HFFc6 (cell line): ENCODE measurements at places on chromosomes 7 and 10. TPM values are rescaled to one million over a fixed set of nuclear protein-coding genes. Genes with fewer than 3 reads are reported as not detected.

DNA sequence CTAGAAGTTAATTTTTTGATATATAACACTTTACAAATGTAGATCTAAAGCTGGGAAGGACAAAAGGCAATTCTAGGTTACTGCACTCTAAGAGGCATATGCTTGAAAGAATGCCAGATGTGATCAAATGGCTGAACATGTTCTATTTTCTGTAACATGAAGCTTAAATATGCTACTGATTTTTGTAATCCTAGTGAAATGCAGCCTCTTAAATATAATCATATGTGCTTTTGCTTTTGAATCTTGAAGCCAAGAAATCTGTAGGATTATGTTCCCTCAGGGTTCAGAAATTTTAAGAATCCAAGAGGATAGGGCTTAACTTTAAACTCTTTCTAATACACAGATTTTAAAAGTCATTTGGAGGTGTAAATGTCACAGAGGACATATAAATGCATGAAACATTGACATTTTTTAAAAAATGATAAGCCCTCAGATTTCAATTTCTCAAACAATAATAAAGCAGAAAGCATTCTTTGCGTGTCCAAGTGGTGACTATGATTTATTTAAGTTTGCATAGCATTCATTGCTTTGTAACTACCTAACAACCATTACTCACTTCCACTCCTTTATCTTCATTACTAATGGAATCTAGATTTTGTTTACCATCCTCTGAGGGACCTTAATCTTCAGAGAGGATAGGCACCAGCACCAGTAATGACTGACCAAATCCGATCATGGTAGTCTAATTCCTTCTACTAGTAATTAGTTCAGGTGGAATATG is 170.4 kb downstream of the MAGI2 start:
- peak overlapping the region; percentile 77 for H3K4me3 ChIP-seq
- peaks cover 10% of the 10 kb centered on the region for H3K36me3 ChIP-seq
- H3K27me3 ChIP-seq = no peaks in the 10 kb centered on the region
- H3K4me1 ChIP-seq = peaks cover 98% of the 10 kb centered on the region
- H3K27ac ChIP-seq = peak overlapping the region; percentile 86

DNA sequence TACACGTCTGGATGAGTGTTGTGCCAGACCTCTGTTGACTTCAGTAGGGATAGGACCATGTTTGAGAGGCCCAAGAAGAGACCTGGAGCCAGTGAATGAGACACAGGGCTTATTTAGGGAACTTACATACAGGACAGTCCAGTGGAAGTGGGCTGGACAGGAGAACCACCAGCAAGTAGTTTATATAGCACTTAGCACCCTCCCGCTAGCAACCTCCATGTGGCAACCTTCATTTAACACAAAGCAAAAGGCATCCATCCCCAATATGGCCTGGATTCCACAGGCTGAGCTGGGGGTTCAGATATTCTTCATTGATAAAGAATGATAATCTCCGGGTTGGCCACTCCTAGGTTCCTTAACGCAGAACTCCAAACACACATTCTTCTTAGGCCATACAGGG is 93.7 kb downstream of the TRIM24 start:
- H3K27me3 ChIP-seq = no peaks in the 10 kb centered on the region; the same call in 1 of the 2 replicates
- H3K36me3 ChIP-seq = peaks cover 53% of the 10 kb centered on the region
- H3K4me3 ChIP-seq = no peak overlapping the region
- H3K27ac ChIP-seq = no peak overlapping the region

GRCh38 chr10:18008986-18009385 is 57.3 kb downstream of the SLC39A12 start:
- H3K36me3 ChIP-seq = no peaks in the 10 kb centered on the region
- H3K4me1 ChIP-seq = peaks cover 11% of the 10 kb centered on the region
- H3K27ac ChIP-seq = no peak overlapping the region
- peaks cover 6% of the 10 kb centered on the region for H3K27me3 ChIP-seq
- H3K4me3 ChIP-seq = no peak overlapping the region

DNA sequence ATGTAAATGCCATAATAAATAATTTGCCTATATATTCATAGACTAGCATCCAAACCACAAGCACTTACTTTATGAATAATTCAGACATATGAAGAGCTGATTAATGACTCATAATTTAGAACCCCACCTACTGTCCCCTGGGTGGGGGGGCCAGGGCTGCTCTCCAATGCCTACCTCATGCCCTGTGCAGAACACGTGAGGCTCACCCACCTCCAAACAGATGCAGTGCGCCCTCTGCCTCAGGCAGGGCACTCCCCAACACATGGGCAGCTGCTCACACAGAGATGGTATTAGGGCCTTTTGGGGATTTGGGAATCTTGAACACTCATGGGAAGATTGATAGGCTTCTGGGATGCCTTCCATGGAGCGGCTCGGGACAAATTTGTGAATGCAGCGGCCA is 75.1 kb upstream of the INSIG1 start:
- no peak overlapping the region for H3K4me3 ChIP-seq
- peaks cover 14% of the 10 kb centered on the region; the same call in 1 of the 2 replicates for H3K4me1 ChIP-seq
- H3K27ac ChIP-seq = no peak overlapping the region
- no peaks in the 10 kb centered on the region for H3K36me3 ChIP-seq
- peaks cover 3% of the 10 kb centered on the region for H3K27me3 ChIP-seq

GRCh38 chr7:29091715-29092114 is 54.6 kb downstream of the CPVL start:
- no peaks in the 10 kb centered on the region for H3K36me3 ChIP-seq
- H3K27ac ChIP-seq = no peak overlapping the region
- H3K27me3 ChIP-seq = peaks cover 7% of the 10 kb centered on the region; the same call in 1 of the 2 replicates

DNA sequence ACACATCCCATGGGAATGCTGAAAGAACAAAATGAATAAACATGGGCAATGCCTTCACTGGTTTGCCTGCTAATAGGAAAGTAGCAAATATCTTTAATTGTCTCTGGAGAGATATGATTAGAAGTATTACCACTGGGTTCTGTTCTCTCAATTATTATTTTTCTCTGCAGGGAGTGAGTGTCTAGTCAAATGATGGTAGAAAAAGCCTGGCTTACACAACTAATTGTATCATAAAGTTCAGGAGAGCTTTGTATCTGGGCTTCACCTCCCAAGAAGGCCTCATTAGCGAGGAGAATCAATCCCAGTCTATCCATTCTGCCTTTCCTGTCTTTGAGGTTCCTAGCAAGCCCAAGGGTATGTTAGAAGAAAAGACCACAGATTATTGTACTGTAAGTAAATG is at the start of gene OR2A14:
OR2A14 (plus strand) TSS at position 301 of the 400 bp plus-strand sequence. CDS start 5,937 bp downstream, outside the sequence.
- H3K27me3 ChIP-seq = peaks cover 5% of the 10 kb centered on the region; the same call in 1 of the 2 replicates
- H3K4me1 ChIP-seq = no peaks in the 10 kb centered on the region
- no peak for DNase-seq
- no peak within 1 kb of the TSS for H3K4me3 ChIP-seq
- no peaks in the 10 kb centered on the region for H3K36me3 ChIP-seq

GRCh38 chr7:112937651-112938415 is 147.6 kb upstream of the TMEM168 start:
- peak overlapping the region; percentile 88 for H3K4me3 ChIP-seq
- peak overlapping the region; percentile 84 for H3K27ac ChIP-seq
- H3K4me1 ChIP-seq = peaks cover 41% of the 10 kb centered on the region

- H3K4me3 ChIP-seq = no peak overlapping the region
- H3K27me3 ChIP-seq = no peaks in the 10 kb centered on the region
Measured at GRCh38 chr7:133789974-133790373, 337.2 kb upstream of the LRGUK start.

DNA sequence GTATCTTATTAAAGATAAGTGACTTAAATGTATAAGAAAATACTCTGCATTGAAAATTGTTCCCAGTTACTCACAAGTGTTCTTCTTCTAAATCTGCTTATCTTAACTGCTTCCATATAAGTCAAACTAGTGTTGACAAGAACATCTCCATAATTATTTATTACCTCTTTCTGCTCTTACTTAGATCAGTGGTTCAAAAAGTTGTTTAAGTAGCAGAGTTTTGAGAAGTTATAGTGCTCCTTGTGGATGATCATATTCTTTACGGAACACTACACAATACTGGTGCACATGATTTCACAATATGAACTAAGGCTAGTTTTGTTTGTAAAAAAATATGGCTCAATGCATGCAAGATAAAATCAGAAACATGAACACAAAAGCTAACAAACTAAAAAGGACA is 168.4 kb downstream of the SEMA3D start:
- H3K4me3 ChIP-seq = no peak overlapping the region
- no peak overlapping the region for H3K27ac ChIP-seq
- no peaks in the 10 kb centered on the region for H3K36me3 ChIP-seq

DNA sequence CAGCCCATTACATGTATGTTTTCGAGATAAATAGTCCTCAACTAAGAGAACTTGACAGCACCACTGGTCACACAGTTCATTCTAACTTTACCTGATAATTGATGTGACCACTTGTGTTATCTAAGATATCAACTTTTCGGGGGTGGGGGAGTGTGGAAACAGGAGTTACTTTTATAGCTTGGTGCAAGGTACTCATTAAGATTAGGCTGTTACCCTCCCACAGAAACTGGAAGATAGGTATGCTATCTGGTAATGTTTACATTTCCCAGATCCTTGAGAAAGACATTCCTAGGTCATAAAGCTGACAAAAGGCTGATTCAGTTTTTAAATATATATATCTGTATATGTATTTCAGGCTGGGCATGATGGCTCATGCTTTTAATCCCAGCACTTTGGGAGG is 11.1 kb downstream of the ERVW-1 start:
- no peak for DNase-seq
- peaks cover 16% of the 10 kb centered on the region for H3K36me3 ChIP-seq
- no peak overlapping the region for H3K4me3 ChIP-seq
- 0 out of 2 replicates have a peak, but pooled peaks cover under 1% of the 10 kb centered on the region for H3K4me1 ChIP-seq

DNA sequence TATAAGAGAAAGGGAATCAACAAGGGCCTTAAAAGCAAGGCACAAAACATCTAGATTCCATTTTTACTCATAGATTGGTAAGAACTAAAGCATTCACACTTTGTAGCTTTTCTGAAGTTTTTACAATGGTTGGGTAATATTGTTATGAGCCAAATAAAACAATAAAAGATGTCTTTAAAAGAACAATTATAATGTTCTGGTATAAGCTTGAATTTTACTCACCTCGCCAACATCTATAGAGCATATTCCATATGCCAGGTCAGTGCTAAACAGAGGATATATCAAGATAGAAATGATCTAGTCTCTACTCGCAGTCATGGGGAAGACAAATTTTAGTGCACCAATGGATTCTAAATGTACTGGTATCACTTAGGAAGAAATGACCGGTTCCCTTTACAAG is 11.9 kb downstream of the STEAP1 start:
- no peaks in the 10 kb centered on the region for H3K27me3 ChIP-seq
- H3K27ac ChIP-seq = no peak overlapping the region
- no peak overlapping the region for H3K4me3 ChIP-seq
- H3K4me1 ChIP-seq = no peaks in the 10 kb centered on the region
- no peak for DNase-seq

GRCh38 chr10:22042557-22043326 is 39.2 kb upstream of the DNAJC1 start:
- H3K27me3 ChIP-seq = peaks cover 3% of the 10 kb centered on the region; the same call in 1 of the 2 replicates
- H3K36me3 ChIP-seq = no peaks in the 10 kb centered on the region
- no peak for DNase-seq
- no peak overlapping the region for H3K4me3 ChIP-seq
- H3K4me1 ChIP-seq = no peaks in the 10 kb centered on the region

DNA sequence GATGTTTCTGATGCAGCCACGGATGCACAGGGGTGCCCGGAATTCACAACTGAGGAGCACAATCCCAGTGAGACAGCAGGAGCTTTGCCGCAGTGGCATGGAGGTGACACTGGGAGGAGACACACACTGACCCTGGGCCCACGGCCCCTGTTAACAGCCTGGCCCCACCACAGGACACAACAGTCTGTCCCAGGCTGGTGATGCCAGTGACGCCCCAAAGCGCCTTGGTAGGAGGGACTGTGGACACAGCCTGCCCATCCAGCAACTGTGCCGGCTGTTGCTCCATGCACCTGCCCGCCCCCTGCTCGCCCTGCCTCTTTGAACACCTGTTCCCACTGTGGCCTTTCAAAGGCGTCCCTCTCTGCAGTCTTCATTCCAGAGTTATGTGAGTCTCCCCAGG is 49.8 kb downstream of the KLF6 start:
- H3K36me3 ChIP-seq = no peaks in the 10 kb centered on the region
- no peak overlapping the region for H3K4me3 ChIP-seq
- H3K4me1 ChIP-seq = peaks cover 5% of the 10 kb centered on the region

DNA sequence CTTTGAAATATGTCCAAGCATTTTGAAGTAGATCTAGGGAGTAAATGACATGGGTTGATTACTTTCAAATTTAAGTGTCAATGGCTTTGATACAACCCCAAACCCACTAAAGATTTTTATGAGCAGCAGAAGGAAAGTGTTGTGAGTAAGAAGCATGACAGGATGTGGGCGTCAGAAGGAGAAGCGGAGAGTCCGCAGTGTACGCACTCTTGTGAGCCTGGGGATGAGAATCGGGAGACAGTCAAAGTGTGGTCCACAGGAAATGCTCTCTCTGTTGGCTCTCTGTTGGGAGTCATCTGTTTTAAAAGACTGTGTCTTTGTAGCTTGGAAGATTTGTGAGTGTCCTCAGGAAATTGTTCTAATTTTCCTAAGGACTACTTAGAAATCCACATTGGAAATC is 629.8 kb upstream of the ADARB2 start:
- H3K4me1 ChIP-seq = no peaks in the 10 kb centered on the region
- no peak overlapping the region for H3K27ac ChIP-seq
- peaks cover 16% of the 10 kb centered on the region for H3K36me3 ChIP-seq

DNA sequence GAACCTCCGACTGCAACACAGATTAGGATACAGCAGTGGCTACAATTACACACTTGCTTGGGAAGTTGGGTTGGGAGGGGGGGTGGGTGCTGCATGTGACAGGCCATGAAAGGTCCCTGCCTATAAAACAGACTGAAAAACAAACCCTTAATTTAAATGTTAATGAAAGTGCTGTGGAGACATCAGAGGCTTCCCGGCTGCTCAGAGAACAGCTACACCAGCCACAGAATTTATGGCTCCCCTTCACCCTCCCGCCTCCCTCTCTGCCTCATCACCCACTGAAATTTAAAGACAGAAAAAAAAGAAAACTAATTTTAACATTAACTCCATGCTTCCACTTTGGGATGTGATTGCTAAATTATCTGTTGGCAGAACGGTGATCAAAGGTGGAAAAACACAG is 34.7 kb downstream of the FBXW4 start:
- DNase-seq = no peak
- H3K4me3 ChIP-seq = no peak overlapping the region
- no peaks in the 10 kb centered on the region for H3K4me1 ChIP-seq
- no peak overlapping the region for H3K27ac ChIP-seq
- H3K36me3 ChIP-seq = peaks cover 11% of the 10 kb centered on the region

GRCh38 chr10:132836832-132837540 is 51.0 kb upstream of the NKX6-2 start:
- DNase-seq = no peak
- no peak overlapping the region for H3K27ac ChIP-seq
- H3K4me3 ChIP-seq = no peak overlapping the region
- peaks cover 16% of the 10 kb centered on the region for H3K27me3 ChIP-seq

GRCh38 chr10:48330269-48330668 is 23.8 kb downstream of the MAPK8 start:
- peaks cover 46% of the 10 kb centered on the region for H3K36me3 ChIP-seq
- H3K4me1 ChIP-seq = peaks cover 57% of the 10 kb centered on the region
- no peaks in the 10 kb centered on the region; the same call in 1 of the 2 replicates for H3K27me3 ChIP-seq
- no peak overlapping the region for H3K27ac ChIP-seq
- H3K4me3 ChIP-seq = no peak overlapping the region

- DNase-seq = peak; percentile 0
- H3K4me1 ChIP-seq = no peaks in the 10 kb centered on the region
- no peak overlapping the region for H3K4me3 ChIP-seq
- H3K27me3 ChIP-seq = peaks cover 16% of the 10 kb centered on the region
- no peaks in the 10 kb centered on the region for H3K36me3 ChIP-seq
Measured at GRCh38 chr10:125284875-125285597, 124.7 kb upstream of the CTBP2 start.

Gene HOXA4
- 0.35 to 0.68 TPM (median 0.39 TPM) in 3 replicates for total RNA-seq

Gene CREB5
- 0.46 to 1.2 TPM (median 0.75 TPM) in 3 replicates for total RNA-seq

Gene PURB
- total RNA-seq = 23.7 to 32.2 TPM (median 28.0 TPM) in 3 replicates

Gene GSTO2
- total RNA-seq = 2.5 to 12.4 TPM (median 2.7 TPM) in 3 replicates

Gene OR13A1
- not detected in 3 replicates for total RNA-seq

Gene WAPL
- total RNA-seq = 30.1 to 35.6 TPM (median 31.1 TPM) in 3 replicates

Gene PRSS58
- total RNA-seq = not detected in 2 replicates

Gene MYL10
- not detected in 2 replicates for total RNA-seq

Gene STRIP2
- total RNA-seq = 1.5 to 3.1 TPM (median 2.3 TPM) in 3 replicates
